Effector CD4-positive, alpha-beta T cell (primary cell): ENCODE measurements at places on chromosomes 4 and X.

DNA sequence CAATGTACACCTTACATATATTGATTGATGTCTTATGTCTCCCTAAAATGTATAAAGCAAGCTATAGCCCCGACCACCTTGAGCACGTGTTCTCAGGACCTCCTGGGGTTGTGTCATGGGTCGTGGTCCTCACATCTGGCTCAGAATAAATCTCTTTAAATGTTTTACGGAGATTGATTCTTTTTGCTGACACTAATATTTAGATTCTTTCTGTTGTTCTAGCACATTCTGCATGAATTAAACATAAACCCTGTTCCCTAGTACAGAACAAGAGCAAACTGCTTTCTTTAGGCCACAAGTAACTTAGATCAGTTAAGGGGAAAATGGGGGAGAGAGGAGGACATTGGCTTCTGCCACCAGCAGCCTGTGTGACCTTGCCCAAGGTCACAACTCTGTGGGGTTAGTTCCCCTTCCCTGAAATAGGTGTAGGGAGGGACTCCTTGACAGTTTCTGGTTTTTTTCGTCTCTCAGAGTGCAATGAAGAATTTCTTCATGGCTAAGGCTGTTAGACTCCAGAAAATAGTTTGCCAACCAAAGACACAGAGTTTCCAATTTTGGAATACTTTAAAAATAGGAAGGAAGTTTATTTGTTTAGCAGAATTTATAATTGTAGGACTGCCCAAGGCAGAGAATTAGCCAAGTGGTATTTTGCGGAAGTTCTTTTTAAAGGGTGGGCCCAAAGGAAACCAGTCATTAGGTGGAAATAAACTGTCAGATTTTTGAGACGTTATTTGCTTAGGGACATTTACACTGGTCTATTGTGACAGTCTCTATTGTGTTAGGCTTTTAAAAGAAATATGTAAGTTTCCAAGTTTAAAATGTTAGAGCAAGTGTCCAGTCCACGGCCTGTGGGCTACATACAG is 29.4 kb downstream of the PTTG2 start:
- DNase-seq, result no peak

DNA sequence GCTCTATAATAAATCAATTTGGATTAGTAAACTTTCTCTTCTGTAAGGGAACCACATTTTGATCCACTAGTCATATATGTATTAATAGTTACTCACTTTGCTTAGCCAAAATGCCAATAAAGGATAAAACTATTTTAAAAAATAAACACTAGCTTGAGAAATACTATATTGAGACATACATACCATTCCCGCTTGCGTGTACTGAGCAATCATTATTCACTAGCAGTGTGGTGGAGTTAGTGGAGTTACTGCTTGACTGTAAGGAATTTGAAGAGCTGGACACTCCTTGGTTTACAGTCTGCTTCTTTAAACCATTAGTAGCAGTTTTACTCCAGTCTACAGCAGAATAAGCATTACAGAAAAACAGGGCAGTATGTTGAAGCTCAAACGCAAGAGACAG is 10.8 kb upstream of the PHKA2 start:
- no peak for DNase-seq

DNA sequence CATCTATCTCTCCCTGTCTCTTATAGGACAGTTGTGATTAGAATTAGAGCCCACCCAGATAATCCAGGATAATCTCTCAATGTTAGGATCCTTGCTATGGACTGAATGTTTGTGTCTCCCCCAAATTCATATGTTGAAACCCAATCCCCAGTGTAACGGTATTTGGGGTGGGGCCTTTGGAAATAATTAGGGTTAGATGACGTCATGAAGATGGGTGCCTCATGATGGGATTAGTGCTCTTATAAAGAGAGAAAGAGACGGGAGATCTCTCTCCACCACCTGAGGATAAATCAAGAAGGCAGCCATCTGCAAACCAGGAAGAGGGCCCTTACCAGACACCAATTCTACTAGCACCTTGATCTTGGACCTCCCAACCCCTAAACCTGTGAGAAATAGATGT is 33.7 kb upstream of the SHISA3 start:
- no peak for DNase-seq

DNA sequence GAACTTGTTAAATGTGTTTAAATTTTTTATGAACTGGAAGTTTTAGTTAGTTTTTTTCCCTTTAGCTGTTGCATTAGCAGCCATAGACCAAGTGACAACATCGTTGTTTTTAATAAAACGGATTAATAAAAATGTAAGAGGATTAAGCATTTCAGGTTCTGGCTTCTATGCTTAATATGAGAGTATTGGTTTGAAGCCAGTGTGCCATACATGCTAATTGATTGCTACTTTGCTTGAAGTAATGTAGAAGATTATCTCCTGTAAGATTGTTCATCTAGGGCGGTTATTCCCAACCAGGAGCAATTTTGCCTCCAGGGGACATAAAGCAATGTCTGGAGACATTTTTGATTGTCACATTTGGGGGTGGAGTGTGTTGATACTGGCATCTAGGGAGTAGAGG is 54.3 kb downstream of the TLL1 start:
- DNase-seq, result no peak

GRCh38 chrX:153862369-153863250 is 23.4 kb downstream of the L1CAM start:
- DNase-seq, result no peak

- no peak for DNase-seq
Observed at GRCh38 chrX:56618323-56618722, 54.9 kb downstream of the UBQLN2 start.

DNA sequence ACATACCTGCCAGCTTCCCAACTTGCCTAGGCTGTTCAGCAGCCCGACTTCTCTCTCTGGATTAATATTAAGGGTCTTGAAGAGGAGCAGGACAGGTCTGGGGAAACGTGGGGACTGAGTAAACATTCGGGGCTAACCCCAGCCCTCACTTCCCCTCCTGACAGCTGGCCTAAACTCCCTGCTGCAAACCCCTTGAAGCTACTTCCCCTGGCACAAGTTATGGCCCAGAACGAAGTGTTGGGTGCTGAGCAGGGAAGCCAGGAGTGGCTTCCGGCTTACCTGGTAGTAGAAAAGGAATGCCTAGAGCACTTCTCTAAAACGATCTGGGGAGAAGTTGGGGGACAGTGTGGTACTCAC is 200.0 kb downstream of the BCOR start:
- no peak for DNase-seq

DNA sequence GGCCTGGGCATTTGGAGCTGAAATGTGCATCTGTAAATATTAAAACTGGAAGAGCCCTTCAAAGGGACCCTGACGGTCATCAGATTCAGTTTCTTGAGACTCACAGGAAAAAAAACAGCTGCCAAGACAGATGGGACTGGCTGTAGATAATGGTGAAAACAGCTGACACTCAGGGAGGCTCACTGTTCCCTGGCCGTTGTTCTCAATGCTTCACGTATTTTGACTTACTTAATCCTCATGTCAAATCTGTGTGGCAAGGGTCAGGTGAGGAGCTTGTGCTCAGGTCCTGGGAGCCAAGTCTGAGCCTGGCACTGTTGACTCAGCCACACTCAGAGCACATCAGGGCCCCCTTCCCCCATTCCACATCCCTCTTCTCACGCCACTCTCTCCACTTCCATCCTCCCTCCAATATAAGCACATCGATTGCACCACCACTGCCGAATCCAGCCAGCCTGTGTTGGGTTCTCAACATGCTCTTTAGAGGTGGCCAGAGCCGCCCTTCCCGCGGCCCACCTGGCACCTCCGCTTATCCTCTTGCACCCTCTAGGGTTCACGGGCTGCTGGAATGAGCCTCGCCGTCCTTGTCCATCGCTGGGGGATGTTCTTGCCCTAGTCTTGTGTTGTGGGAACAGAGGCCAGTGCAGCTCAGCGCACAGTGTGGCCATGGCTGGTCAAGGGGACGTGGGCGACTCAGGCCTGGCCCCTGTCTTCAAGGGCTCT is 40.1 kb downstream of the EVC start:
- DNase-seq, result no peak

- DNase-seq, result no peak
Observed at GRCh38 chr4:146638333-146638785, 334 bp upstream of the POU4F2 start.

DNA sequence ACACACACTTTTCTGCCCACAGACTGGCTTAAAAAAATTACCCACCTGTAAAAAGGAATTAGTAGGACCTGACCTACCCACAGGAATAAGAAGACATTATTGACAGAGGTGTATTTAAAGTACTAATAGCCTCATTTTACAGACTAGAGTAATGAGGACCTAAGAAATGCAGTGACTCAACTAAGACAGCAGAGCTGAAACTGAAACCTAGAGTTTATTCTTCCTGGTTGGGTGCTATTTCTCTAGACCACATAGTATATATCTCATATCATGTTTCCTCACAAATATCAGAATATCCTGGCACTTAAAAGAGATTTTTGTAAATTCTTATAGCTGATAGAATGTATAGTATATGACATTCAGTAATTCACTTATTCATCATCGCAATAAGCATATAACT is 435.0 kb downstream of the MAGEE1 start:
- no peak for DNase-seq

- no peak for DNase-seq
Observed at GRCh38 chr4:16505726-16506125, 279.5 kb upstream of the TAPT1 start.

DNA sequence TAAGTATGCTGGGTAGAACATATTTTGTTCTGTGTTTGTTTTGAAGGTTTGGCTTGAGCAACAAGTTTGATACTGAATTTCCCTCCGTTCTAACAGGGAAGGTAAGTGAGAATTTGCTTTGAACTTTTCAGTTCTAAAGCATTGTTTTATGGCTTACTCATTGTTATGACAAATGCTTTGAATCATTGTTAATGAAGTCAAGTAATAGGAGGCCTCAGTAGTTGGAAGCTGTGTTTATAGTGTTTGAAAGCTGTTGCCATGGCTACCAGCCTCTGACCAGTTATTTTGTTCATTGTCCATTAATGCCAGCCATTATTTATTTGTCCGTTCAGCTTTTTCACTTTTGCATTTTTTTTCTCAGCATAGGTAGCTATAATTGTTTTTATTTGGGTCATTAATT is 14.4 kb downstream of the CHIC1 start:
- DNase-seq, result no peak

- DNase-seq, result no peak
Observed at GRCh38 chrX:46884799-46885198, 27.4 kb upstream of the JADE3 start.

GRCh38 chr4:184252136-184253071 is 34.7 kb upstream of the ENPP6 start:
- no peak for DNase-seq

DNA sequence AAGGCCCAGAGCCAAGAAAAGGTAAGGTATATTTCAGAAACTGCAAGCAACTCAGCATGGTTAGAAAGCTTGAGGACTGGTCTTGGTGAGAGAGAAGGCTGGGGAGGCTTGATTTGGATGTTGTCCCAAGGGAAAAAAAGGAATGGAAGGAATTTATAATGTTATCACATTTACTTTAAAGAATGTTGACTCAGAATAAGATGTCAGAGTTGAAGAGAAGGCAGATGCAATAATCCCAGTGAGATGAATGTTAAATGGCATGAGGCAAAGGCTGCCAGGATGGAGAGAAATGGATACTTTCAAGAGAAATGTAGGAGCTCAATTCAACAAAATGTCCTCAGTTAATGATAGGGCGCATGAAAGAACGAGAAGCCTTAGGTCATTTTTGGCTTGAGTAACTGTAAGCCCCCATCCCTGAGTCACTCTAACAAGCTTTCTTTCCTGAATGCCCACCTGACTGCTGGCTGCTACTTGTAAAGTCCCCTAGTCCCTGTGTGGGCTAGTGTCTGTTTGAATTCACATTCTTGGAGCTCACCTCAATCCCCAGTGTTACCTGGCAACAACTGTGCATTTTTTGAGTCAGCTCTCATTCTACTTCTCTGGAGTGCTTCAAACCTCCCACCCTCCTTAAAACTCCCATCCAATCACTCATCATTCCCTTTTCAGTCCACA is 103.0 kb upstream of the TAPT1 start:
- no peak for DNase-seq

- DNase-seq, result no peak
Observed at GRCh38 chr4:929096-929765, 2.9 kb downstream of the GAK start.

- DNase-seq, result no peak
Observed at GRCh38 chr4:41199788-41200187, 14.6 kb downstream of the APBB2 start.

DNA sequence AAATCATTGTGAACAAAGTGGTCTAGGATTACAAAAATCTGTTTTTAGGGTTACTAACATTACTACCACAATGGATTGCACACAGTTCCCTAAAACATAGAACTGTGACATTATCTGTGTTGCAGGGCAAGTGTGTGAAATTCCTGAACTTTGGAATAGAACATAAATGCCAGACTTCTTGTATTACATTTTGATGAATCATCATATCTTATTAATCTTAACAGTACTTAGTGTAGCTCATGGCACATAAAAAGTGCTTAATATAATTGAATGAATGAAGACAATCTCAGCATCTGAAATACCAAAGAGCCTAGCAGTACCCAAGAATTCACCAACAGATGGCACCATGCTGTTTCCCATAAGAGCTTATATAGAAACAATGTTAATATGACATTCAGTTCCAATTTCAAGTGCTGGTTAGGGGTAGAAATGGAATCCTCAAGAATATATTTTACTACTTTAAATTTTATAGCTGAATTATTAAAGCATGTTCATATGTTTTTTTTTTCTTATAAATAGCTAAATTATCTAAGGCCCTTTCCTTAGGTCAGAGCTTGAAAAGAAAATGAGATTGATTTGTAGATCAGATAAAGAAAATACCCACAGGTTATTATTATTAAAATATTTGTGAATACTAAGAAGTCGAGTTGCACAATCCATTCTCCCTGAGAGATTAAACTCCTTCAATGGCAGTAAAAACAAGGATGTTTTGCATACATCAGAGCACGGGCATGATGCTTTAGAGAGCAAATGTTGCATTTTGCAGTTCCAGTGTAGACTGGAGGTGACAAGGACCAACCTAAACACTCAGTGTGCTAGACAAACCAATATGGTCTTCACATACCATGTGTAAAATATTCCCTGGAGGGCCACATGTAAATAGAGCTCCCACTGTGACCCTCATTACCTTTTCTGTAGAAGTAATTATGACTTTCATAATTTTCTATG is 25.7 kb upstream of the SHISA3 start:
- no peak for DNase-seq

DNA sequence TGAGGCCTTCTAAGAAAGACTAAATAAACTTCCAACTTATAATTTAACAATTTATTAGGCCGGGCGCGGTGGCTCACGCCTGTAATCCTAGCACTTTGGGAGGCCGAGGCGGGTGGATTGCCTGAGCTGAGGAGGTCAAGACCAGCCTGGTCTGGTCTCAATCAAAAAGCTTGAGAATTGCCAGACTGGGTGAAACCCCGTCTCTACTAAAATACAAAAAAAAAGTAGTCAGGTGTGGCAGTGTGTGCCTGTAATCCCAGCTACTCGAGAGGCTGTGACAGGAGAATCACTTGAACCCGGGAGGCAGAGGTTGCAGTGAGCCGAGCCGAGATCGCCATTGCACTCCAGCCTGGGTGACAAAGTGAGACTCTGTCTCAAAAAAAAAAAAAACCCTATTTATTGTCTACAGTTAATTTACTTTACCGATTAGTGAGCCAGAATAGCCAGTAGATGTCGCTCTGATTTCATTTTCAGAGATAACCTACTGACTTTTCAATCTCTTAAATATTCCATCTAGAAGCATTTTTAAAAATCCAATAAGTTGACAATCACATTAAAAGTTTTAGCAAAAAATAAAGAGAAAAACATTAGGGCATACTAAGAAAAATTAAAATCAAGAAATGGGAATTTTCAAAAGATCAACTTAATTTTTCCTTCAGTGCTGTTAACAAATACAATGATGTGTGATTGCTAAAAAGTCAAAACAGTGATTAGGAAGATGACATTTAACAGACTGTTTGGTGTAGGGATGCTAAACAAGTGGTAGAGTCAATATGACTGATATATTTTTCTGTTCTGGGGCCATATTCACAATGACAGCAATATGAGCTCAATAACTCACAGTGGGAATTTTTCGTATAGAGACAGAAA is 4.3 kb upstream of the SHROOM3 start:
- no peak for DNase-seq
